GM03348 (cell line): ENCODE measurements at places on chromosomes 12 and 14.

GRCh38 chr12:110074089-110074488 is 25.8 kb upstream of the C12orf76 start:
- no peak for DNase-seq

GRCh38 chr12:31318657-31319269 is 7.2 kb downstream of the SINHCAF start:
- DNase-seq, result no peak

DNA sequence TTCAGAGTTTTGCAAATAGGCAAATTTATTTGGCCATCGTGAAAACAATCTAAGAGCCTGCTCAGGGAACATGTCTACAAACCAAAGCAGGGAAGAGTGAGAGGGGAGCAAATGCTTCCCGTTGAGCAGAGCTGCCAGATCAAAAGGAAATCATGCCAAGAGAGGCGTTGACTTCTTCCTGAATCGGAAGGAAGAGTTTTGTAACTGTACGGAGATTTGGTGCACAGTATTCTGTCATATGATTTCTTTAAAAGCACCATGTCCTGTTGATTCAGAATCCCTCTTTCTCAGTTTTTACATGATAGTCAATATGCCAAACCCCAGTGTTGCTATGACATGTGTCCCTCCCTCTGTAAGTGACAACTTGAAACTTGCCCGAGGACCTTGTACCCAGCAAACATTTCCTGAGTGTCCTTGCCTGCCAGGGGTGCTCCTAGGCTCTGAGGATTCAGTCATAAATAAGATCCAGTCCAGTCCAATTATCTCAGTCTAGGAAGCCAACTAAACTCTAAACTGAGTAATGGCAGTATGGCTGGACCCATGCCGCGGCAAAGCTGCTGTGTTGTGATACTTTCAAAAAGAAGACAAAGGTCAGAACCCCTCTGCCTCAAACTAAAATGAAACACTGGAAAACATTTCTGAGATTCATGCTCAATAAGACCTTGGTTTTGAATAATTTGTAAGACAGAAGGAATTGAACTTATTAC is 300.1 kb upstream of the FKBP4 start:
- DNase-seq, result no peak

DNA sequence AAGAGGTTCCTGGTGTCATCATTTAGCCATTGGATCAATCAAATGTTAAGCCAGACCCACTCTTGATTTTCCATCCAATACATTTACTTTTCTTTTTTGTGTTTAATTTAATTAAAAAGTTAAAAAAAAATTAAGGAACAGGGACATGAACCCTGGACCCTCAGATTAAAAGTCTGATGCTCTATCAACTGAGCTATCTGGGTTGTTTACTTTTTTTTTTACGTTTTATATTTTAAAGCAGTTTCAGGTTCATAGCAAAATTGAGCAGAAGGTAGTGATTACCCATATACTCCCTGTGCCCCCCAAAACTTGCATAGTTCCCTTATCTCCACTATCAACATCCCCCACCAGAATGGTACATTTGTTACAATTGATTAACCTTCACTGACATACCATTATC is 3.0 kb upstream of the ACOT4 start:
- no peak for DNase-seq

- DNase-seq, result no peak
These were observed 85.6 kb downstream of the FOXN3 start for GRCh38 chr14:89331398-89331797.

DNA sequence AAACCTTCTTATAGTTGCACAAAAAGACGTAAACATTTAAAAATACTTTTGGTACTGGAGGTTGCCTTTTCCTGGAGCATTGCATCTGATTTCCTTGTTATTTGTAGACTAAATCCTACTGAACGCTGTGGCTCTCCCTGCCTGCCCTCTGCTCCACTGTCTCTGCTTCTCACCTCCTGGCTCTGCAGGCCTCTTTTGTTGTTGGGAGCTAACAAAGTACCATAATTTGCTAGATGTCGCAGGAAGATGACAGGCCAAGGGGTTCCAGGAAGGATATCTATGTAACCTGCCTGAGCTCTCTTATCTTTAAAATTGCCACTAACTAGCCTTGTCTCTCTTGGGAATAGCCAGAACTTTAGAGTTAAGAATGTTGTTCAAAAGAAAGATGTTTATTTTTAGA is 21.4 kb downstream of the SYNE2 start:
- DNase-seq, result no peak

GRCh38 chr12:113940357-113941207 is 25.5 kb downstream of the RBM19 start:
- DNase-seq, result no peak

DNA sequence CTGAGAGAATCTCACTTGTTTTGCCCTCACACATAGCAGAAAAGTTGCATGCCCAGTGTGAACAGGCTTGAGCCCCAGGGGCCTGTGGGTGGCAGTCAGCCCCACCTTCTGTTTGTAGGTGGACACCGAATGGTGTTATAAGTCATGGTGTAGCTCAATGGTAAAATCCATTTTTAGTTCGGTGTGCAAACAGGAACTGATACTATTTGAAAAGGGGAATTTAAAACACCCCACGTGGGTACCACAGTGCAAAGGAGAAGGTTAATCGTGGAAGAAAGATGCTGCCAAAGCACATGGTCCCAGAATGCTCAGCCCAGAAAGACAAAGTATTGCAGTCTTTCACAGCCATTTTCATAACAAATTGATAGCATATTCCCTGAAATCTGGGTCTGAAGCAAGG is 71.8 kb upstream of the GZMB start:
- no peak for DNase-seq

GRCh38 chr14:32481707-32482106 is 152.6 kb downstream of the AKAP6 start:
- DNase-seq, result no peak

DNA sequence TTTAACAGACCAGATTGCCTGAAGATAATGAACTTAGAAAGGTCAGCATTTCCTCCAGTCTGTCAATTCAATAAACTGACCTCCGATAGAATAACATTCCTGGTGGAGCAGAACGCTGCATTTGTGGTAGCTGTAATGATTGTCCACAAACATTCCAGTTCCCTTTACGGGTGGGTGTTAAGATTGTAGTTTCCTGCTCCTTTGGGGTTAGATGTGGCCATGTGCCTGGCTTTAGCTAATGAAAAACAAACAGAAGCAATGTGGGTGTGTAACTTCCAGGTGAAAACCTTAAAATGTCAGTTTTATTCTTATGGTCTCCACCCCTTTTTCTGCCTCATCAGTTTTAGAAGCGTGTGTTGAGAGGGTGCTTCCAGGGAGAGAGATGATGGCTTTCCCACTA is 217.3 kb upstream of the CRY1 start:
- no peak for DNase-seq

DNA sequence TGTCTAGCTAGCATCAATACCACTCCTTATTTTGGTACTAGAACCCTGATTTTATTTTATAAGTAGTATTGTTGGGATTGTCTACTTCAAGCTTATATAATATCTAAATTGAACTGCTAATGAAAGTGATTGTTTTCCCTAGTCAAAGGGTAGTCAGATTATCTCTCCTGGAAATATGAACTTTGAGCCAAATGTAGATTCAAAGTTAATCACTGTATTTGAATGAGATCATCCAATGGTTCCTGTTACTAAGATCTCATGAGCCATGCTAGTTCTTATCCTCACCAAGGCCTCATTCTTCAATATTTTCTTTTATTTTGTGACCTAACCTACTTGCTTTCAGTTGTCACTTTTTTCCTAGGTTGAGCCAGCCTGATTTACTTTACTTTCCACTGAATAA is 276.7 kb downstream of the RASSF9 start:
- DNase-seq, result no peak

GRCh38 chr12:130429656-130430505 is 92.2 kb downstream of the PIWIL1 start:
- DNase-seq, result no peak

DNA sequence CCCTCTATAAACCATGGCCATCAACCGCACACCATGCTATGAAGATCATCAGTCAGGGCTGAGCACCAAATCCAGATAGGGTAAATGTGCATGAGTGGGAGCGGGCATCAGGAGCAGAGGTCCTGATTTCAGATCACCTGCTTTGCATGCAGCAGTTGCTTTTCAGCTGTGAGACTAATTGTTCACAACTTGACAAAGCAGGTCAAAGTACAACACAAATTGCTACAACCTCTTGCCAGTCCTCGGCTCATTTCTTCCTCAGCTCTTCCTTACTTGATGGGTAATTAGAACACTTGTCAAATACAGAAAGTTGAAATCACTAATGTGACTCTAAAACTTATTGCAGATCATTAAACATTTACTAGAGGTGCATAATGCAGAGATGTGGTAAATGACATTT is 171.6 kb downstream of the PPM1H start:
- no peak for DNase-seq

GRCh38 chr12:131827961-131828534 is at the start of gene MMP17:
Gene MMP17 (plus strand): TSS chr12:131828393. CDS start chr12:131828495, 102 bp downstream.
- DNase-seq, result peak; percentile 92

GRCh38 chr12:122688291-122688690 is 14.9 kb downstream of the HCAR2 start:
- no peak for DNase-seq

- DNase-seq, result no peak
These were observed 19.3 kb downstream of the CTSG start for GRCh38 chr14:24556756-24557155.

- no peak for DNase-seq
These were observed 208.6 kb upstream of the OR4E1 start for GRCh38 chr14:21882226-21882625.

DNA sequence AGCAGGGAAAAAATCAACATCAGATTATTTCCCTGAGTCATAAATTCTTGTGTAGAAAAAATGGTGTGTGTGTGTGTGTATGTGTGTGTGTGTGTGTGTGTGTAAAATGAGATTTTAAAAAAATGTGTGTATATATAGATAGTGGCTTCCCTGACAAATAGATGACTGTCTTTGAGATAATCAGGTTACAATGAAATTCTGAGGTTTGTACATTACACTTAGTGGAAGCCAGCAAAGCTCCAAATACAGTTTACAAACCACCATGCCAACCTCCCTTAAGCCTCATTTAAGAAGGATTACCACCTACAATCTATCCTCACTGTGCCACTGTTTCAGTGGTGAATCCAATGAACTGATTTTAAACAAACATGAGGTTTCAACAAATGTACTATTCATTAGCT is 93.8 kb downstream of the MED13L start:
- DNase-seq, result no peak

DNA sequence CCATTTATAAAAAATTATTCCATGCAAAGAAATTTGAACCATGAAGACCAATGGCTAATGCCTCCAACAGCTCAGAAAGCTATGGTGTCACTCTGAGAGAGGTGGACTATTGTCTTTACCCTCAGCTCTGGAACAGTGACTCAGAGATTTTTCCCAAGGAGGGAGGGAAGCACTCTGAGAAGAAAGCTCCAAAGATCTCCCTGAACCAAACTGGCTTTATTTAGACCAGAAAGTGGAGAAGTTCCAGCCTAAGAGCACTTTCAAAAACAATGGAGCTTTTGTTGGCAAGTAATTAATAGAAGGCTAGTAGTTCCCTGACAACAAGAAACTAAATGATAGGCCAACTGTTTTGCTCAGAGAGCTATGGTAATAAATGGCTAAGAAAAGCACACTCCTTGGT is 599.9 kb upstream of the MDGA2 start:
- no peak for DNase-seq

GRCh38 chr12:6688543-6688998 is 604 bp downstream of the ZNF384 start:
- peak; percentile 27 for DNase-seq

GRCh38 chr12:48125985-48126384 is 6.8 kb downstream of the PFKM start:
- DNase-seq, result no peak

GRCh38 chr12:18479256-18479655 is 217.9 kb downstream of the PIK3C2G start:
- no peak for DNase-seq

DNA sequence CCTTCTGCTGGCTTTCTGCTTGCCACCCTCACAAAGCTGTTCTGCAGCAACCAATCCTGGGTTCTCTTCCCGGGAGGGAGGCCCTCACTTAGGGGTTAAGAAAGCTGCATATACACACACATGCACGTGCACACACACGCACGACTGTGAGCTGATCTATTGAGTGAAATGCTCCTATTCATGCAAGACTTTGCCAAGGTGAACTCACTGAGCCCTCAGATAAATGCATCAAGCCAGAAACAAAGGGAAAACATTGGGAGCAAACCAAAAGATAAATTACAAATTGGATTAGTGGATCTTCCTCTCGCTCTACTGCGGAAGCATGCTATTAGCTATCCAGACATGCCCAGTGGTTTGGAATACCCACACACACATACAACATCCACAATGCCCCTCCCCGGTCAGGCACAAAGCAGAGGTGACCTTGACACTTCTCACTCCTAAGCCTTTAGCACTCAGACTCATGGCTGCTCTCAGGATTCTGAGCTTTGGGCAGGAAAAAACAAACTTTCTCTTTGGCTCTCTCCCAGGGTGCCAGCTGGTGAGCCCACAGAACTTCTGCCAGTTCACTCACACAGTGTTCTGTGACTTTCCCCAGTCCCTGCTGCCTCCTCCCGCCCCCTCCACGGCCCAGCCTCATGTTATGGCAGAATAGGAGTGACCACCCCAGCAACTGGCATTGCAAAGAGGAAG is 320.0 kb downstream of the DPF3 start:
- no peak for DNase-seq

- DNase-seq, result no peak
These were observed 1346.4 kb downstream of the TMEM121 start for GRCh38 chr14:106872611-106873446.

GRCh38 chr12:46459111-46459510 is 86.5 kb upstream of the SLC38A2 start:
- peak; percentile 15 for DNase-seq

GRCh38 chr12:52643233-52644077 is 8.6 kb downstream of the KRT2 start:
- no peak for DNase-seq

GRCh38 chr14:93970965-93971634 is 5.3 kb downstream of the ASB2 start:
- no peak for DNase-seq

- DNase-seq, result no peak
These were observed 1731.5 kb upstream of the FLRT2 start for GRCh38 chr14:83798421-83798820.

DNA sequence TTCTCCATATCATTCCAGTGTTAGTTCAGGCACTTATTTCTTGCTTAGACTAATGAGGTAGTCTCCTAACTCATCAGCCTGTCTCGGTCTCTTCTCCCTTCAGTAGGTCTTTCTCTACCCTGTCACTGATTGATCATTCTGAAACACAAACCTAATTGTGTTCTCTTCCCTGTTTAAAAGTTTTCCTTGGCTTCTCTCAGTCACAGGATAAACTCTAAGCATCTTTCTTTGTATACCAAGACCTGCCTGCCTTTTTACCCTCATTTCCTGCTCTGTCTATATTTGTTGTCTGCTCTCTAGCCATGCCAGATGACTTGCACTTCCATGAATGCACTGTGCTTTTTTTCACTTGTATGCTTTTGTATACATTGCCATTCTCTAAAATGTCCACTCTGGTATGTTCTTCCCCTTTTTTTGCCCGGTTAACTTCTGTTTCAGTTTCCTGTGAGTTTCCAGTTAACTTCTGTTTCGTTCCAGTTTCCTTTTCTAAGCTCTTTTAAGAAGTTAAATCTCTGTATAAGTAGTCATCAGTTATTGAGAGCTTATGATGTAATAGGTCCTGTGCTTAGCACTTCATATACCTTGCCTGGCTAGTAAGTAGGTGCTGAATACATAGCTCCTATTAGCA is 12.8 kb downstream of the DIP2B start:
- DNase-seq, result no peak

- DNase-seq, result peak; percentile 86
These were observed 20.8 kb downstream of the CKAP4 start for GRCh38 chr12:106226884-106227640.
